ENCODE measurements at places on chromosomes 2 and 18.
A peak's percentile ranks its signal among the peaks of the same experiment; 100 is the strongest.

DNA sequence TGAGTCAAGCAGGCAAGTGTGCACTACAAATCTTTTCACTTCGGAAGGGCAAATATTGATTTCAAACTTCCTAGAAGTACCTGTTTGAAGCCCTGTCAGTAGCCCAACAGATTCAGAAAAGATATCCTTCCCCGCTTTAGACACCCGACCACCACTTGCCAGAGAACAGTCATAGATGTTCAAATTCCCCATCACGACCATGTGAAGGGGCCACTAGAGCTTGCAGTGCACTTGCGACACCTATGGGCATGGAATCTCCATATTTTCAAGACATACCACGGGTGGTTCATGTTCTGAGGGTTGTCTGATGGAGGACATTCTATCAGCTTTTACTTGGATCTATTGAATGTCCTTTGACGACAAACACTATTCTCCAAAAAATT is 23.8 kb downstream of the GNLY start:
- no peak for DNase-seq

GRCh38 chr2:15692551-15693377 is 101.1 kb downstream of the DDX1 start:
- no peak for DNase-seq

GRCh38 chr2:7766088-7766722 is 849.0 kb downstream of the RNF144A start:
- no peak for DNase-seq

- DNase-seq, result no peak
Measured at GRCh38 chr2:200845669-200846325, 18.7 kb downstream of the CLK1 start.

DNA sequence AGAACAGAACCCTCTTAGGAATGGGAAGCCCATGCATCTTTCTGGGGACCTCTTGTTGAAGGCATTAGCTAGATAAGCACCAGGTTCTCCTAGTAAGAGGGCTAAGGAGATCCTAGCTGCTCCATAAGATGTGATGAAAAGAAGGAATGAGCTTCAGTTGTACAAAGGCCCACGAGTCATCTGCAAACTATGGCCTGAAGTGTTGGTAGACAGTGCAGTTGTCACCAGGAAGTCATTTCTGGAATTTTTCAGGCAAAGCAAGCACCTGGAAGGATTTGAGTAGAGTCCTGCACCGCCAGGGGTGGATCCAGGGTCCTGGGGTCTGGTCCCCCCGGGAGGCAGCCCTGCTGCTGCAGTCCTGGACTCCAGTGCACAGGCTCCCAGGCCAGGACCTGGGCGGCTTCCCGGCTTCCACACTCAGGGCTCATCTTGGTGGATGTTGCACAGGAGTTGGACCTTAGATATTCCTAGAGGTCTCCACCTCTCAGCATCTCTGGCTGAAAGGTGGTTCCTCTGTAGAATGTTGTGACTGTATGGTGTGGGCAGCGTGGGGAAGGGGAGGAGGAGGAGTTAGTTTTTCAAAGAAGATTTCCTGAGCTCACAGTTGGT is 85.3 kb downstream of the LDLRAD4 start:
- DNase-seq, result no peak

GRCh38 chr2:123999681-124000080 is 25.4 kb upstream of the CNTNAP5 start:
- DNase-seq, result no peak

DNA sequence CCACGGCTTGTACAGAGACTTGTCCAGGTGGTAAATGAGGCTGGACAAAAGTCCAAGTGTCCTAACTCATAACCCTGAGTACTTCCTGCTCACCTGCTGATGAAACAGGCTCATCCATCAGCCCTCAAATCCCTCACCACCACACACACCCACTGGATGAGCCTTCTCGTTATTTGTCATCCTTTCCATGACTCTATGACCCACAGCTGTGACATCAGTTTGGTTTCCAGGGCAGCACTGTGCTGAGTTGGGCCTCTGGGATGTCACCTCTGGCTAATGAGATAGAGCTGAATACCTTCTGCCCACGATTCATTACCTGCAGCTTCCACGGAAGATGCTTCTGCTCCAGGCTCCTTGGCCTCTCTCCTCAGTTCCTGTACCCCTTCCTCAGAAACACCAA is 39.4 kb downstream of the SLC14A2 start:
- DNase-seq, result no peak

DNA sequence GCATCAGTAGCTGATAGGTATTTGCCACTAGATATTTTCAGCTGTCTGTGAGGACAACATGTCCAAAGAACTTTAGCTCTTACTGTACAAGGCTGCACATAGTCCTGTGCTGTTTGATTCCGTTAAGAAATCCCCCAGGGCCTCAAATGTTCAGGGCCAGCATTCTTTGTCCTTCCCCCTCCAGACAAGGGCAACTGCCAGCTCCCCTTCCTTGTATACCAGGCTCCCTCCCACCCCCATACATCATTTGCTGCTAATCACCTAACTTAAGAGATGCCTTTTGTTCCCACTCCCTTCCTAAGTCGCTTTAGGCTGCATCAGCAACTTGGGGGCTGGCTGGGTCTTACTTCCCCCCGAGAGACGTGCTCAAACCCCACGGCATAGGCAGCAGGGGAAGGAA is 138.7 kb downstream of the CDH20 start:
- DNase-seq, result no peak

DNA sequence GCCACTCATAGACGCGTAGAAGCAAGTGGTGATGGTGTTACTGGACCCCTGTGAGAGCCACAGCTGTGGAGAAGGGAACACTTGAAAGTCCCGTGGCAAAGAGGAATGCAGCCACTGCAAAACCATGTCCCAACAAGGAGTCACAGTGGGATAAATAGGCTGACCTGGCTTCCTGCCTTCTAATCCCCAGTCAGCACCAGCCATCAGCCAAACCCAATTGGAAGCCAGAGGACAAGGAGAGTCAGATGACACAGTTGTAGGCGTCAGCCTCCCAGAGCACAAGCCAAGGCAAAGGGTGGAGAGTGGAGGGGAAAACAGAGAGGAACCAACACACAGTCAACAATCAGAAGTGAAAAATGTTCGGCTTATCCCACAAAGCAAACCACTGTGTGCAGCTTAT is 5.5 kb upstream of the CYBRD1 start:
- no peak for DNase-seq

DNA sequence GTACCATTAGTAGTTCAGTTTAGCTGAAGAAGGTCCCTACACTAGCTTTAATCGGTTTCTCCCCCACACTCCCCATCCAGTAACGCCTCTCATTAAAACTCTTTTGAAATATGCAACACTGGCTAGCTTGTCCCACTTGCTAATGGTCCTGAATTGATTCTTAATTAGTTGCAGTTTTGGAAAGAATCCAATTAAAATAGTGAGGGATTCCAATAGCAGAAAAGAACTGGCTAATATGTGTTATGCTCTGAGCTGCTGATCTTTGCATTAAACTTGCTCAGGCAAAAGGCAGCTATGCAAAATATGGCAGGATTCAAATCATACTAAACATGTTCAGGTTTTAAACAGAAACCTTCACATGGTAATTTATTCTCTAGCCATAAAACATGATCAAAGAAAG is 252.5 kb upstream of the HNRNPA3 start:
- no peak for DNase-seq

- DNase-seq, result no peak
Measured at GRCh38 chr2:241413929-241414580, 58.0 kb downstream of the FARP2 start.

DNA sequence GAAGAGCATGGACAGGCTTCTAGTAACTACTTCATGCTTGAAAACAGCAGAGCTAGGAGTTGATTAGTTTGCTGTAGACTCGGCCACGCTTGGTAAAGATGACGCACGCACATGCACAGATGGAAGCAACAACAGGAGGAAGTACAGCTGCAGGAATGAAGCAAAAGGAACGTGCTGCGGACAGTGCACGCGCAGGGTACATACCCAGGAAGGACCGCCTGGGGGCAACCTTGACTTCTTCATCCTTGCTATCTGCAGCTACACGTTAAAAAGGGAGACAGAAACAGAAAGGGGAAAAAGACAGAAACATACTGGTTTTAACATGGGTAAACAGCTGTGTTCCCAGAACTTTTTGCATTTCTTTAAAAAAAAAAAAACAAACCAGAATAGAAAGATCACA is 17.7 kb downstream of the SLC66A2 start:
- DNase-seq, result no peak

GRCh38 chr2:242011167-242011513 is 141.6 kb downstream of the RTP5 start:
- DNase-seq, result no peak

- DNase-seq, result no peak
Measured at GRCh38 chr18:74115046-74115445, 32.6 kb downstream of the FBXO15 start.

DNA sequence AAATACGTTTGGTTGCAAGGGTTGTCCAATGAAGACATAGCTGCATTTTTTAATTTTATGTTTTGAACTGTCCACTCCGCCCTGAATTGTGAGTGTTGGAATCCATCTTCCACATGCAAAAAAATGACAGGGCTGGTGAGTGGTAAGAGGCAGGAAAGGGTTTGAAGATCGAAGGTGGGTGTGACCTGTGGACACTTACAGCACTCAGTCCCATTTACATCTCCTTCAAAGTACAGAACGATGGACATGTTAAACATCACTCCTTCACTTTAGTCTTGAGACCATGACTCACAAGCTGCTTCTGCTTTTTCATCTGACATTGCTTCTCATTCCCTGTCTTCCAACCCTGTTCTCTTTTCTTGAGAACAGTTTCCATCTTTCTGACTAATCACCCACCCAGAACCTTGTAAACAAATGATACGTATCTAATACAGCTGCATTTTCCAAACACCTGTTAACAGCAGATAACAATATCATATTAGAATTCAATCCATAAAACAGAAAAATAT is 179.3 kb downstream of the ZNF516 start:
- no peak for DNase-seq

GRCh38 chr2:236045251-236046235 is 122.6 kb downstream of the GBX2 start:
- DNase-seq, result no peak

GRCh38 chr2:216194561-216194960 is 85.4 kb downstream of the XRCC5 start:
- DNase-seq, result no peak

GRCh38 chr2:176157499-176158185 is 535 bp downstream of the HOXD3 start:
- DNase-seq, result no peak

GRCh38 chr2:12930391-12930790 is 213.7 kb downstream of the TRIB2 start:
- DNase-seq, result no peak

GRCh38 chr2:150485114-150485870 is 2.2 kb downstream of the RND3 start:
- peak; percentile 19 for DNase-seq

DNA sequence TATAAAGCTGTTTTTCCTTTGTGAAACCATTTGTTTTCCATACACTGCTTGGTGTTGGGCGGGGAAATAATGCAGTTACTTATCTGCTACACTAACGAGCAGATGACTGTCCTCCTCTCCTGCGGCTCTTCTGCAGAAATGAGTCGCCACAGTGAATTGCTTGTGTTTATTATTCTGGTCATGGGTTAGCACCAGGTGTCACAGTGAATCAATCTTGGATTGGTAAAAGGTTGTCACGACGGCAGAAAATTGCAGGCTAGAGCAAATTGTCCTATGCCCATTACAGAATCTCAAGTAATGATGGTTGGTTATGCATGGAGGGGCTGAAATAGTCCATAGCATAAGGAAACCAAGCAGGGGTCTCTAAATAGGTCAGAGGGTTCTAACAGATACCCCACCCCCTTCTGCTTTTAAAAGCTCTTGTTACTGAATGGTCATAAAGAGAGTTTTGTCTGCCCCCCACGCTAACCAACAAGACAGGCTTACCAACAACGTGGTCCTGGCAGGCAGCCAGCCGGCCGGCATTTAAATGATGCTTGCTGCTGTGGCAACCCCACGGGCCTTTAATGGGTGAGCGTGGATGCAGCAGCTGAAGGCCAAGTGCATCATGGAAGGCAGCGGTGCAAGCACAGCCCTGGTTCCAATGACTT is 29.5 kb downstream of the RAB31 start:
- DNase-seq, result no peak

DNA sequence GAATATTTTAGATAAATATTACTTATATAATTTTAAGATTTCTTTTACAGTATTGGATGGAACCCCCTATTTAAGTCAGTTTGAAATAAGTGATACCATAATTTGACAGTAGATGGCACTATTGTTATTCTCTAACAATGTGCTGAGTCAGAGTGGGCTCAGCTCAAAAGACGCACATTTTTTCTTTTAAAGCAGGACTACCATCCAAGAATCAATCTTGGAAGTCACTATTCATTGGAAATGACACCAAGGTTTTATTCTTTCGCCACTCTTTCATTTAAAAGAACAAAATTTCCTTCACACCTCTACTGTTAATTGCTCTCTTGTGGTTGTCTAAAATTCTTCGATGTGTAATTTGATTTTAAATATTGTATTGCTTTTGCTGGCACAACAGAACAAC is 32.6 kb upstream of the SPAG16 start:
- DNase-seq, result peak; percentile 33

- DNase-seq, result no peak
Measured at GRCh38 chr2:100268986-100269385, 53.3 kb downstream of the LONRF2 start.

- DNase-seq, result no peak
Measured at GRCh38 chr2:10502803-10503107, 54.6 kb upstream of the ODC1 start.

- no peak for DNase-seq
Measured at GRCh38 chr2:175679728-175680127, 322.3 kb downstream of the LNPK start.

- no peak for DNase-seq
Measured at GRCh38 chr2:19865151-19865550, 36.6 kb downstream of the TTC32 start.

DNA sequence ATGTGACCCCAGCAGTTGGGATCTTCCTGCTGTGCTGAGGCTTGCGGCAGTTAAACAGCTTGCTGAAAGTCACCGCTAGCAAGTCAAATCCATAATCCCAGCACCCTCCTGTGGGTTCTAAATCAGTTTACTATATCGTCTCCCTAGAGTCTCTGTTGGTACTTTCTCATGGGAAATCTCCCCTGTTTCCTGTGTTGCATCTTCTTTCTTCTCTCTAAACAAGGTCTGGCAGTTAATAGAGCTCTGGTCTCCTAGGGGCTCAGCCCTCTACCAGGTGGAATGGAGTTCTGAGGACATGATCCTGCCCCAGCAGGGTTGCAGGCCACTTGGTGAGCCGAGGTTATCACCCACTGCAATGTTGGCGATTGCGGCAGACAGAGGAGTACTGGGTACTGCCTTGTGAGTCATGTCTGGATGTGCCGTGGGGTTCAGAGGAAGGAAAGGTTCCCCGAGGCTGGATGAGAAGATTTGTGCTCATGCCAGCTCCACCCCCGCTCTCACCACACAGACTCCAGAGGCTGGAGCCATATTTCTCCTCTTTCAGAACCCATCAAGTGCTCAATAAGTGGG is 59.4 kb upstream of the SIX2 start:
- no peak for DNase-seq

DNA sequence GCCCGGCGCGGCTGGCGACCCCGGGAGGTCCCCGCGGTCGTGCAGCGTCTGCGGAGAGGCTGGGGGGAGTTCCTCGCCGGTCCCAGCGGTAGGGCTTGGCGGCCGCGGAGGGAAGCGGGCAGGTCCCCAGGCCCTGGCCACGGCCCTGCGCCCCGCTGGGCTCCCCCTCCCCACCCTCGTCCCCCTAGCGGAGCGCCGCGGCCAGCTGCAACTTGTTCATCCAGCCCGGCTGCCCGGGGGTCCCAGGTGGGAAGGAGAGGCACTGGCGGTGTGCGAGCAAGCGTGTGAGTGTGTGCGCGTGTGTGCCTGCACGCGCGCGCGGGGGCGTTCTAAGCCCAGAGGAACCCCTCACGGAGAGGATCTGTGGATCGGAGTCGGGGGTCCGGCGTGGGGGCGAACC is 1.3 kb downstream of the PTPRM start:
- no peak for DNase-seq

- no peak for DNase-seq
Measured at GRCh38 chr18:30016179-30016578, 1026.4 kb downstream of the DSC3 start.
